ENCODE measurements at places on chromosomes 4 and X.

DNA sequence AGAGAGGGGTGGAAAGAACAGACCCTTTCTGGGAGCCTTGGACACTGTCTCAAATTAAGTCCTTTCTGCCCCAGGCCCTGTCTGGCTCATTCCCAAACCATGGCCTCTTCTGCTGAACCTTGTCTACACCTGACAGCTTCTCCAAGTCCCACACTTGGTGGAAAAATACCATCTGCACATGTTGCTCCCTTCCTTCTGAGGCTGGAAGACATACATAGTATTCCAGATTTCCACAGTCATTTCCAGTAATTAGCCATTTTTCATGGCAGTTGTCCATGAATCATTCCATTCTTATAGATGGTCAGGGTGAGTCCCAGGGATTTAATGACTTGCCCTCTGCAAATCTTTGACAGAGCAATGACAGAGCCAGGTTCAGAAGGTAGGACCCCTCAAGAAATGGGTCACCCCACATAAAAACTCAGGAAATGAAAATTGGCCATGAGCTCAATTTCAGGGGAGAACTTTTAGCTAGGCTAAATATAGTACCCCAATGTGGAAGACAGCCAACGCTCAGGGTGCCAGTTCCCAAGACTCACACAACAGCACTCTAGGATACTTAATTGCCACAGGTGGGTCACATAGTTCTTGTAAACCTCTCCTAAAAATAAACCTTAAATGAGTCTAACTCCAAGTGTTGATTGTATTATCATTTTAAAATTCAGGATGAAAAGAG lies 16.2 kb upstream of the DAPP1 start:
- DNase-seq, result no peak

DNA sequence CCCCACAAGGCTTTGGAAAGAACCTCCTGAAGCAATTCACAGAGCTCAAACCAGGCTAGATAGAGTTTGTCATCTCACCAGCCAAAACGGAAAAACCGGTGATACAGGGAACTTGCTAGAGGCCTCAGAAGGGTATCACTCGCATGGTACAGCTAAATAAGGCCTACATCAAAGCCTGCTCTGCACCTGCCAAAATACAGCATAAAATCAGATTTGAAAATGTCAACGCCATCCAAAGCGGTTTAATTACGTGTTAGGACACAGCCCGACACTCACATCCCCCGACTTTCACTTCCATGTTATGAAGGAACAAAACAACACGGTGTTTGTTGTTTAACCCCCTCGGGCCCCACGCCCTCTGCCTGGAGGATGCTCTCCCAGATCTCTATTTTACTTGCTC lies 65.0 kb downstream of the MAPK10 start:
- no peak for DNase-seq

GRCh38 chrX:109533005-109533404 lies 3.6 kb upstream of the NXT2 start:
- no peak for DNase-seq

GRCh38 chrX:22164770-22165388 lies 107.8 kb upstream of the CBLL2 start:
- no peak for DNase-seq

GRCh38 chr4:87304745-87305432 lies 17.8 kb downstream of the HSD17B13 start:
- no peak for DNase-seq

DNA sequence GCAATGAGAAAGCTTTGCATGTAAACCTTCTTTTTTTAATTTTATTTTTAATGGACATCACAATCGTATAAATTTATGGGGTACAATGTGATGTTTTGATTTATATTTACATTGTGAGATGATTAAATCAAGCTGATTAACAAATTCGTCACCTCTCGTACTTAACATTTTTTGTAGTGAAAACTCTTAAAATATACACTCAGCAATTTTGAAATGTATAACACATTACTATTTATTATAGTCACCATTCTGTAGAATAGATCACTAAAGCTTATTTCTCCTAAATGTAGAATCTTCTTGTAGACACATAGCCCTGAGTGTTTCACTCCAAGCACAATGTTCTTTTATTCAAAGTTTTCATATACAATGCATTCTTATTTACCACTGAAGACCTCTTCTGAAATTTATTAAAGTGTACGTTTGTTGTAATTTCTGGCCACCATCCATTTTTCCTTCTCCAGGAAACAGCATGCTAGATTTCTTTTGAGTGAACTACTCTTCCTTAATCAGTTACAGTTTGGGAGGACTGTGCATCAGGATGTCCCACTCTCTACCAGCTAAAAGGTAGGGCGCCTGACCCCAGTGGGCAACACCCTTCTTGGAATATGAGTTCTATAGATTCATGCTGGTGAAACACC lies 4.4 kb upstream of the RBBP7 start:
- DNase-seq, result no peak

All from endodermal cell (in vitro differentiated cells).